ENCODE measurements at places on chromosomes 2 and 18.
A peak's percentile ranks its signal among the peaks of the same experiment; 100 is the strongest.

GRCh38 chr2:226247289-226248275 lies 552.0 kb downstream of the IRS1 start:
- DNase-seq: peak; percentile 76

DNA sequence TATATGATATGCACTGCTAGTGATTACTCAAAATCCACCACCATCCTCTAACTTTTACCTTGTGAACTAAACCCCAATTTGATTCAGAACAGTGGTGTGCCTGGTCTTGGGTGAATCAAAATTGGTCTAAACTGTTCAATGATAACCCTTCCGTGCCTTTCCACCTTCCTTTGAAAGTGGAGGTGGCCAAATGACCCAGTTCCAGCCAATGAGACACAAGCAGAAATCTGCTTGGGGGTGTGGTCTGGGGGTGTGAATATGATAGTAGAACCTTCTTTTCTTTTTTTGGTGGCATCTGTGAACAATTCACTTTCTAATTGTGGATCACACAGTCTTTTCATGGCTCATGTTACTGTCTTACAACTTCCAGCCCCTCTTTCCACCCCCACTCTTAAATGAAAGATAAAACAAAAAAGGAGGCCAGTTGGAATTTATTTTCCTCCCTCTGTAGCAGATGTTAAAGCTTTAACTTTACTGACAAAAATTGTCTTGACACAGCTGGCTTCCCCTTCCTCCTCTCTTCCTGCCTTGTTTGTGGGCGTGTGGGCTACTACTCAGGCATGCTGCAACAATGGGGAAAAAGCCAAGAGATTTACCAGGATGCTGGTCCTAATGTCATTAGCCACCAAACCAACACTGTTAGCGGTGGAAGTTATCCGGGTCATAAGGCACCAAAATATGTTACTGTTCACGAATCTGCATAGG lies 58.8 kb upstream of the ANKRD44 start:
- no peak for DNase-seq

DNA sequence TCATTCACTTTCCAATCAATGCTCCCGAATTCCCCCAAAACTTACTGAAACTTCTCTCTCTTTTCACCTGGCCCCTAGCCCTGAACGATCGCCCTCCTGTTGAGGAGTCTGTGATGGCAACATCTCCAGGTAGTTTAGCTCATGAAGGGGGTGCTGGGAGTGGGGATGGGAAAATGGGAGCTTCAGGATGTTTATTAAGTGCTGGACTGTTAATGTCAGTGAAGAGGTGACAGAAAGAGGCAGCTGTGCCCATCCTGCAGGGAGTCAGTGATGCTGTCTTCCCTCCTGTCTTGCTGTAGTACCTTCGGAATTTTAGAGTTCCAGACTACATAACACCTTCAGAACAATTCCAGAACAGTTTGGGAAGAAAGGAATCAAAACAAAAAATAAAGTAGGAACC lies 308.8 kb downstream of the ALK start:
- no peak for DNase-seq

DNA sequence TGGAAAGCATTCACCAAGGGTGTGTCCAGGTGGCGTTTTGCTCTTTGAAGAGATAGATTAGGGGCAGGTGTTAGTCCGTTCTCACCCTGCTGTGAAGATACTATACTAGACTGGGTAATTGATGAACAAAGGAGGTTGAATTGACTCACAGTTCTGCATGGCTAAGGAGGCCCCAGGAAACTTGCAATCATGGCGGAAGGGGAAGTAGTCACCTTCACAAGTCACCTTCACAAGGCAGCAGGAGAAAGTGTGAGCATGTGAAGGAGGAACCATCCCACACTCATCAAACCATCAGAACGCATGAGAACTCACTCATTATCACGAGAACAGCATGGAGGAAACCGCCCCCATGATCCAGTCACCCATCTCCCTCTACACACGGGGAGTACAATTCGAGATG lies 135.7 kb upstream of the NFATC1 start:
- DNase-seq: no peak

- no peak for DNase-seq
Observed at GRCh38 chr18:45688833-45689232, 35.1 kb upstream of the SLC14A1 start.

- DNase-seq: no peak
Observed at GRCh38 chr2:138730497-138731030, 49.6 kb downstream of the NXPH2 start.

GRCh38 chr2:154484338-154485099 lies 214.0 kb upstream of the KCNJ3 start:
- no peak for DNase-seq

DNA sequence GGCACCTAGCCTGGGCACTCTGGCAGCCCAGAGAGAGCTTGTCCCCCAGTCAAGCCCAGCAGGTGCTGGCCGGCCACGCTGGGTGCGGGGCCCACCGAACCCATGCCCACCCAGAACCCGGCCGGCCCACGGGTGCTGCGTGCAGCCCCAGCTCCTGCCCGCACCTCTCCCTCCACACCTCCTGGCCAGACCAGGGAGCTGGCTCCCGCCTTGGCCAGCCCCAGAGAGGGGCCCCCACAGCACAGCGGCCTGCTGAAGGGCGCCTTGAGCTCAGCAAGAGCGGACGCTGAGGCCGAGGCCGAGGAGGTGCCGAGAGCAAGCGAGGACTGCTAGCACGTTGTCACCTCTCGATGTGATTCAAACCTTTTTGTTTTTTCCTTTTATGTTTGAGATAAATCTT lies 407.0 kb upstream of the KCNJ3 start:
- DNase-seq: no peak

GRCh38 chr2:212995920-212996319 lies 155.5 kb downstream of the IKZF2 start:
- DNase-seq: peak; percentile 64

DNA sequence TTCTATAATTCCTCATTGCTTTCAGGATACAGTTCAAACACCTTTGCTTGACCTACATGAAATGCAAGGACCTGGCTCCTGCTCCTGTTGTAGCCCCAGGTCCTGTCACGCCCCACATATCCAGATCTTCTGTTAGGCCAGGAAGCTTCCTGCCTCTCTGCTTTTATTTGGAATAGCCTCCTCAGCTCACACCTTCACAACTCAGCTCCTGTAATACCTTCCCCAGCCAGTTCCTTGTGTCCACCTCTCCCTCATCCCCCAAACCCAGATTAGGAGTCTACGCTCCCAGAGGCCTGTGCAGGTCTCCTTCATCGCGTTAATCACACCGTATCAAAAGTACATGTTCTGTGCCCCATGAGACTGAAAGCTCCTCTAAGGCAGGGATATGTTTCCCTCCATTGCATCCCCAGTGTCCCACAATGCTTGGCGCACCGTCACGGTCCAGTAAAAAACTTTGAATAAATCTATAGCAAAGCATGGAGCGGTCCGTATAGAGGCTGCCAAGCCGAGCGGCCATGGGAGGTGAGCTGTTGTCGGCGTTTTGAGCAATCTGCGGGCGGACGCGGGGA lies 371 bp downstream of the MDH1B start:
- DNase-seq: no peak
